ENCODE measurements at places on chromosomes 12 and 14.
A peak's percentile ranks its signal among the peaks of the same experiment; 100 is the strongest.

GRCh38 chr14:102616318-102616717 lies 23.9 kb downstream of the RCOR1 start:
- peaks cover 4% of the 10 kb centered on the region for H3K27me3 ChIP-seq
- no peak for DNase-seq

- peaks cover under 1% of the 10 kb centered on the region for H3K4me1 ChIP-seq
- H3K4me3 ChIP-seq: no peak overlapping the region
- H3K36me3 ChIP-seq: peaks cover 9% of the 10 kb centered on the region
Measured at GRCh38 chr12:1369460-1369859, 224.9 kb downstream of the FBXL14 start.

- peak overlapping the region; percentile 42 for H3K27ac ChIP-seq
- peaks cover 7% of the 10 kb centered on the region for H3K4me1 ChIP-seq
- peaks cover 2% of the 10 kb centered on the region for H3K27me3 ChIP-seq
- no peak overlapping the region for H3K4me3 ChIP-seq
- no peak for DNase-seq
Measured at GRCh38 chr12:332581-333205, 56.4 kb downstream of the KDM5A start.

GRCh38 chr12:54988402-54989054 lies 4.0 kb upstream of the TESPA1 start:
- no peak for DNase-seq
- H3K27ac ChIP-seq: no peak overlapping the region
- H3K36me3 ChIP-seq: no peaks in the 10 kb centered on the region
- peaks cover 54% of the 10 kb centered on the region for H3K4me1 ChIP-seq

DNA sequence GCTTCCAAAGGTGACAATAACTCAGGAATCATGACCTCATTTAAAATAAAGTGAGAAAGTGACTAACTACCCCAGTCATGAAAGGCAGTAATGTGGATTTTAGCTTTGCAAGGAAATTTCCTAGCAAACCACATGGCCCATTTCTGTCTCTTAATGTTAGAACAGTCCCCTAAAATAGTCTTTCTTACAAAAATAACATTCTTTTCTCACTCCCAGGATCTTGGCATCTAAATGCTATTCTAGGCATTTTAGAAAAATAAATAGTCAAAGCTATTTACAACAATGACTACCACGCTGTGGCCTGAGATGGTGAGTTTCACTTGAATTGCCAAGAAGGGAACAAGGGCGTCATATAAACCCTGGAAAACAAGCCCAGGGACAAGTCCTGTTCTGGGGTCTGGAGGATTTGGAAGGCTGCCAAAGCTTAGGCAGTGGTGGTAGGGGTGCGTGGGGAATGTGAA lies 101.2 kb upstream of the CCDC175 start:
- no peaks in the 10 kb centered on the region for H3K27me3 ChIP-seq
- H3K36me3 ChIP-seq: no peaks in the 10 kb centered on the region
- no peak overlapping the region for H3K27ac ChIP-seq
- H3K4me3 ChIP-seq: no peak overlapping the region

DNA sequence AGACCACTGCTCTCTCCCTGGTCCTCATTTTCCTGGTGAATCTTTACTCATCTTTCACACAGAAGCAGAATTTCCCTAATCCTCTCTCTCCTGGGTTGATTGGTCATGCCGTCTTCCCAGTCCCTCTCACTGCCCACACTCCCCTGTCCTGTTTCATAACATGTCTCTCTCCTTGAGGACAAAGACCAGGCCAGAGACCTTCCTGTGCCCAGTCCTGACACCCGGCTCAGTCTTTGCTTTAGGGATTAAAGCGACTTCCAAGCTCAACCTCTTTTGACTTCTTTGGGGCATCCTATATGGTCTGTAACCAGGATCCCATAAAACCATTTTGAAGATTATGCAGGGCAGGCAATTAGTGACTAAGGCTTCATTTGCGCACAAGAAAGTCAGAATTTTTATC lies 105.5 kb downstream of the BCL11B start:
- H3K27me3 ChIP-seq: peaks cover 5% of the 10 kb centered on the region
- H3K4me3 ChIP-seq: no peak overlapping the region
- no peak overlapping the region for H3K27ac ChIP-seq
- DNase-seq: no peak
- peaks cover 4% of the 10 kb centered on the region for H3K36me3 ChIP-seq

- peak within 1 kb of the TSS; percentile 95 for H3K4me3 ChIP-seq
- H3K36me3 ChIP-seq: no peaks in the 10 kb centered on the region
- peak within 1 kb of the TSS; percentile 100 for H3K27ac ChIP-seq
- DNase-seq: peak; percentile 95
- peaks cover 16% of the 10 kb centered on the region for H3K27me3 ChIP-seq
Measured at GRCh38 chr12:56333679-56334489, at the start of gene PAN2. TSS of gene PAN2 (minus strand) at chr12:56334000. CDS start at chr12:56333094, 906 bp downstream.

- DNase-seq: no peak
- H3K4me1 ChIP-seq: no peaks in the 10 kb centered on the region
- no peak overlapping the region for H3K27ac ChIP-seq
- no peak overlapping the region for H3K4me3 ChIP-seq
- no peaks in the 10 kb centered on the region for H3K36me3 ChIP-seq
Measured at GRCh38 chr12:32548691-32549281, 130.3 kb upstream of the DNM1L start.

- no peak overlapping the region for H3K4me3 ChIP-seq
- peaks cover 1% of the 10 kb centered on the region for H3K27me3 ChIP-seq
- no peak overlapping the region for H3K27ac ChIP-seq
- DNase-seq: no peak
Measured at GRCh38 chr14:64637735-64638473, 66.3 kb upstream of the PLEKHG3 start.

GRCh38 chr14:70067810-70068209 lies 120.9 kb downstream of the SLC8A3 start:
- no peaks in the 10 kb centered on the region for H3K4me1 ChIP-seq
- DNase-seq: no peak
- no peaks in the 10 kb centered on the region for H3K36me3 ChIP-seq
- H3K27ac ChIP-seq: no peak overlapping the region
- no peak overlapping the region for H3K4me3 ChIP-seq
- no peaks in the 10 kb centered on the region for H3K27me3 ChIP-seq

DNA sequence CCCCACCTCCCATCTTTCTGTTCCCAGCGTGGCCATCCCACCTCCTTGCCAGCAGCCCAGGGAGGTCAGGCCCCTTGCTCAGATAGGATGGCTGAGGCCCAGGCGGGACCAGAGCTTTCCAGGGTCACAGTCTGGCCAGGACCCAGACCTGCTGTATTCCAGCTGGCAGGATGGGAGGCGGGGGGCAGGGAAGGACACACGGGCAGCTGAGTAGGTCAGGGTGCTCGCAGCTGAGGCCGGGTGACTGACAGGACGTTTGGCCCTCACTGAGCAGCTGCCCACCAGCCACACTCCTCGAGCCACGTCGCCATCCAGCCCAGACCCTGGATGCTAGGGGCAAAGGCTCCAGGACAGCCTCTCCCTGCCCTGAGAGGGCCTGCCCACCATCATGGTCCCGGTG lies 4.0 kb downstream of the NUDT14 start:
- no peak overlapping the region for H3K4me3 ChIP-seq
- peaks cover 27% of the 10 kb centered on the region for H3K4me1 ChIP-seq
- no peak for DNase-seq
- H3K27ac ChIP-seq: no peak overlapping the region
- peaks cover 6% of the 10 kb centered on the region for H3K27me3 ChIP-seq

- H3K4me1 ChIP-seq: no peaks in the 10 kb centered on the region
- H3K27ac ChIP-seq: no peak overlapping the region
- H3K36me3 ChIP-seq: no peaks in the 10 kb centered on the region
- DNase-seq: no peak
- no peak overlapping the region for H3K4me3 ChIP-seq
Measured at GRCh38 chr12:71312768-71313403, 126.7 kb upstream of the LGR5 start.

DNA sequence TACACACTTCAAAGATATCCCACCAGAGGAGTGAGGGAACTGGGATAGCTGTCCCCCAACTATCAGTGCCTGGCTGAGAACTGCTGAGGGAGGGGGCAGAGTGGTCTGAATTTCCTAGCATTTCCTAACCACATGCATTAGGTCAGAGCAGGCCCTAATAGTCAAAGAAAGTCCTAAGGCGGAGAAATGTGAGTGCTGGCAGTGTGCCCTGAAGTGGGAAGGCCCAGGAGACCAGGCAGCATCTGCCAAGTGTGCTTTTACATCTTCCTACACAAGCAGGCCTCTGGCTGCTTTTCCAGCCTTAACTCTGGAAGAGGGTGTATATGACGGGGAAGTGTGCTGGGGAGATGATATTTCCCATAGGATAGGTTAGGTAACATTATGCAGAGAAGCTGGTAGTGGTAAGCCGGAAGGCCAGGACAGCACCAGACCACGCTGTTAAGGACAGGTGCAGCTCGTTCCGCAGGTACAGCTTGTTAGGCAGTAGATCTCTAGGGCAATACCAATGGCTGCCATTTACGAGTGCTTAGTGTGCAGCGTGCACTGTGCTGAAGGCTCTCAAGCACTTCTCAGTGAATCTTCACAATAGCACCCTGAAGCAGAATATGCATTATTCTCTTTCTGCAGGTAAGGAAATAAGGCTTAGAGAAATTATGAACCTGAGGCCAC lies 9.1 kb upstream of the CCDC198 start:
- no peak for DNase-seq
- H3K4me3 ChIP-seq: no peak overlapping the region
- H3K27ac ChIP-seq: no peak overlapping the region
- no peaks in the 10 kb centered on the region for H3K36me3 ChIP-seq
- H3K4me1 ChIP-seq: no peaks in the 10 kb centered on the region

DNA sequence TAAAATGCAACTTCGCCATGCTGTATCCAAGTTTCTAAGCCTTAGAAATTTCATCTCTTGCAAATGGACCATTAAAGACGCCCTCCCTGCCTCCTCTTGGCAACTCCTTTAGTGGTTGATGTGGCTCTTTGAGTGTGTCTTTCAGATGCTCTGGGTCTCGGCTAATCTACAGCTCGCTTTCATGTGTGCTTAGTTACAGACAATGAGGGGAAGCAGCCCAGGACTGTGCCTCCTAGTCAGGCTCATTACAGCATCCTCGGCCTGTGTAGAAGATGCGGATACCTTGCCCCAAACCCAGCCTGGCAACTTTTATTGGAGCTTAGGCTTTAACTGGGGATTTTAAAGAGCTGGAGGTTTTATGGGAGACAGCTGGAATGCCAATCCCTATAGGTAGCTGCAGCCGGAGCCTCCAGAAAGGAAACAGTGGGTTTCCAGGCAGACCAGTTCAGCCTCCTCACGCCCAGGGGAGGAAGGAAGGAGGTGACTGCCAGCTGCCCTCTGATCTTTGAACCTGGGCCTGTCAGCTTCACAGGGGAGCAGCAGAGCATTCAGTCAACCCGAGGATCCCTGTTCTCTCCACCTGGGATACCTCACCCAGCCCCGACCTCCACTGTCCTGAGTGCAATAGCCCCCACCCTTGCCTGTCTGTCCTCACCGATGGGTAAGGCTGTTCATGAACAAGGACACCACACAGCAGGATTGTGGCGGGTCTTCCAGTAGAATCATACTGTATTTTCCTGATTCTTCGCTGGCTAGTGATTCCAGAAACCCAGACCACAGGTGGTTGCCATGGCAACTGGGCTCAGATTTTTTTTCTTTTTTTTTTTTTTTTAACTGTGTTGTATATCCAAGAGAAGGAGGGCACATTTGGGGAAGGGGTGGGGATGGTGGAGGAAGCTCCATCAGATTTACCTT lies 638.5 kb downstream of the MED13L start:
- H3K4me3 ChIP-seq: no peak overlapping the region
- no peak overlapping the region for H3K27ac ChIP-seq
- peaks cover 2% of the 10 kb centered on the region for H3K27me3 ChIP-seq

- H3K4me1 ChIP-seq: no peaks in the 10 kb centered on the region
- H3K4me3 ChIP-seq: no peak overlapping the region
- peaks cover 2% of the 10 kb centered on the region for H3K27me3 ChIP-seq
- H3K27ac ChIP-seq: peak overlapping the region; percentile 30
Measured at GRCh38 chr14:60301685-60302084, 52.7 kb downstream of the PPM1A start.

- H3K27me3 ChIP-seq: peaks cover 2% of the 10 kb centered on the region
- no peak overlapping the region for H3K4me3 ChIP-seq
- DNase-seq: no peak
- no peaks in the 10 kb centered on the region for H3K4me1 ChIP-seq
- no peaks in the 10 kb centered on the region for H3K36me3 ChIP-seq
Measured at GRCh38 chr12:75603475-75603874, 92.1 kb upstream of the KRR1 start.

- no peak overlapping the region for H3K27ac ChIP-seq
- no peaks in the 10 kb centered on the region for H3K27me3 ChIP-seq
- no peak for DNase-seq
Measured at GRCh38 chr14:36365766-36366165, 45.3 kb upstream of the MBIP start.

DNA sequence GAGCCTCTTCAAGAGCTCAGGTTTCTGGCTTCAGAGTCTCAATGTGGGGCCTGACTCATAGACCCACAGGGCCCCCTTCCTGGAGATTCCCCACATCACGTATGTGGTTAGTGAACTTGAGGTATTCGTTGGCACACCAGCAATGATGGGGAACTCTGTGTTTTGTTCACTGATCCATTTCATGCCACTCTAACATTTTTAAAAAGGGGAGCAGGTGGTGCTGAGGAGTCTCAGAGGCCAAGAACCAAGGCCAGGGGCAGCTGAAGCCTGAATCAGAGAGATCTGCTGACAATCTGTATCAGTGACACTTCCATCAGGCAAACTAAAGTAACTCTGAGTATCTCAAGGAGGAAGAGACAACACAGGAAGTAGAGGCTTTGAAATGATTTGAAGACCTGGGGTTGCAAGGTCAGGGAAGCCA lies 323.4 kb downstream of the VRK1 start:
- peaks cover 24% of the 10 kb centered on the region for H3K4me1 ChIP-seq
- H3K4me3 ChIP-seq: no peak overlapping the region
- no peak for DNase-seq
- peaks cover 11% of the 10 kb centered on the region for H3K27me3 ChIP-seq
- H3K27ac ChIP-seq: peak overlapping the region; percentile 15
- H3K36me3 ChIP-seq: no peaks in the 10 kb centered on the region

DNA sequence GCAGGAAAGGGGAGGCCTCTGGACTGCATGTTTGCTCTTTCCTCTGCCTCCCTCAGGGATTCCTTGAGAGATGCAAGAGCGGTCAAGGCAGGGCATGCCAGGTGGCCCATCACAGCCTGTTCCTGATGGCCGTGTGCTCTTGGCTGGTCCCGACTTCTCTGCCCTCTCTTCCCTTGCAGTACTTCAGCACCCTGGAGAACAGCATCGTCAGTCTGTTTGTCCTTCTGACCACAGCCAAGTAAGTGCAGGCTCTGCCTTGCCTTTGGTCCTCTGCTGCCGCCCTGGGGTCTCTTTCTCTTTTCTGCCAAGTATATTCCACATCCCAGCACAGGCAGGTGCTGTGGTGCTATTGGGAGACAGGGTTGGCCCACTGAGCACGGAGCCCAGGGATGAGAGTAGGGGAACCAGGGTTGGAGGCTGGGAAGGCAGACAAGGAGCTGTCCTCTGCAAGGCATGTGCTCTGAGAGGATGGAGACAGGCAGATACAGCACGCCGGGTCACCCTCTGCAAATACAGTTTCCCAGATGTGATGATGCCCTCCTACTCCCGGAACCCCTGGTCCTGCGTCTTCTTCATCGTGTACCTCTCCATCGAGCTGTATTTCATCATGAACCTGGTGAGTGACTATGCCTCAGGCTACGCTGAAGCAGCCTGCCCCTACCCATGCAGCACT lies 51.9 kb downstream of the TPCN1 start:
- no peak overlapping the region for H3K4me3 ChIP-seq
- no peak overlapping the region for H3K27ac ChIP-seq
- H3K36me3 ChIP-seq: no peaks in the 10 kb centered on the region
- H3K4me1 ChIP-seq: no peaks in the 10 kb centered on the region

GRCh38 chr14:101010293-101010692 lies 106.8 kb upstream of the RTL1 start:
- H3K36me3 ChIP-seq: no peaks in the 10 kb centered on the region
- H3K4me1 ChIP-seq: no peaks in the 10 kb centered on the region
- H3K27ac ChIP-seq: no peak overlapping the region
- peaks cover 7% of the 10 kb centered on the region for H3K27me3 ChIP-seq
- H3K4me3 ChIP-seq: no peak overlapping the region

Measured in immature natural killer cell (primary cell).